ENCODE measurements at places on chromosomes 1 and 21.

DNA sequence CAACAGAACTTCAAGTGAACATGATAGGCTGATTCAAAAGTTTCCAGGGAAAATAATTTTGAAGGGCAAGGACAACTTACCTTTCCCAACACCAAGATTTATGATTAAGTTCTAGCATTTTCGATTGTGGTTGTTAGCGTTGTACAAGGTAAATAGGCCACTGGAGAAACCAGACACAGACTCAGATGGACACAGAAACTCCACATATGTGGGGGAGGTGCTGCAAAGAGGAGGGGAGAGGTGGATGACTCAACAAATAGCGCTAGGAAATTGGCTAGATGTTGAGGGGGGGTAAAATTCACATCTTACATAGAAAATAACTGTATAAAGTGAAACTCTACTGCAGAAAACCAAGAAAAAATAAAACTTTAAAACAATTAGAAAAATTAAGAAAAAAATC lies 564.4 kb downstream of the MATN1 start:
- DNase-seq, result no peak

GRCh38 chr1:39104158-39105060 lies 78.3 kb downstream of the NDUFS5 start:
- no peak for DNase-seq

DNA sequence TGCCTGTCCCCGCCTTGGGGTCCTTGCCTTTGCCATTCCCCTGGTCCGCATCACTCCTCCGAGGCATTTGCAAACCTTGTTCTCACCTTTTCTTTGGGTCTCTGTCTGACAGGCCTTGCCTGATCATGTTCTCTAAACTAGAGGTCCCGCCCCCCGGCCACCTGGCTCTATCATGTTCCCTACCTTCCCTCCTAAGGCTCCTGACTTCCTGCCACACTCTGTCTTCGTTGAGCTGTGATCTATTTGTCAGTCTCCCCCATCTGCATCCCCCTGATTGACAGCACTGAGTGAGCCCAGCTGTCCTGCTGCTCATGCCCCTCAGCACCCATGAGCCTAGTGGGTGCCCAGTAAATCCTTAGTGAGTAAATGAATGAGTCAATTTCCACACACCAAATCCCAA lies 22.8 kb downstream of the ERG start:
- no peak for DNase-seq

DNA sequence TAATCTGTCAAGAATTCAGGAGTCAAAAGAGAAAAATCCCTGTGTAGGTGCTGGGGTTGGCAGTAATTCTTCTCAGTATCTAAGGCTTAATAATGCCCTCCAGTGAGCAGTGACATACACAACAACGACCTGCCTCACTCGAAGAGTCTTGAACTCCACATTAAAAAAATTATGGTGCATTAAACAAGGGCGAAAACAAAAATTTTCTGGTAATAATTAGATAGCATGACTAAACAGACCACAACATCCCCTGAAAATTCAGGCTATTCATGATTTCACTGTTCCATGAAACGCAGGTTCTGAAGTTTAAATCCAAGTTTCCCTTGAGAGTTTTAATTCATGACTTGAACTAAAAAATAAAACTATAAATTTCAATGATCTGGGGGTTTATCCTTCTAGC lies 5.1 kb downstream of the SRSF4 start:
- no peak for DNase-seq

- no peak for DNase-seq
These were observed 13.5 kb downstream of the HIVEP3 start for GRCh38 chr1:41905093-41905675.

All from T-helper 22 cell (primary cell).